Lower leg skin (tissue), 4 donors: ENCODE measurements at places on chromosomes 2 and 18.

- no peak for DNase-seq
Measured at GRCh38 chr2:39834426-39834825, 55.4 kb upstream of the THUMPD2 start.

GRCh38 chr2:39659765-39660611 is 5.7 kb upstream of the TMEM178A start:
- DNase-seq: no peak

DNA sequence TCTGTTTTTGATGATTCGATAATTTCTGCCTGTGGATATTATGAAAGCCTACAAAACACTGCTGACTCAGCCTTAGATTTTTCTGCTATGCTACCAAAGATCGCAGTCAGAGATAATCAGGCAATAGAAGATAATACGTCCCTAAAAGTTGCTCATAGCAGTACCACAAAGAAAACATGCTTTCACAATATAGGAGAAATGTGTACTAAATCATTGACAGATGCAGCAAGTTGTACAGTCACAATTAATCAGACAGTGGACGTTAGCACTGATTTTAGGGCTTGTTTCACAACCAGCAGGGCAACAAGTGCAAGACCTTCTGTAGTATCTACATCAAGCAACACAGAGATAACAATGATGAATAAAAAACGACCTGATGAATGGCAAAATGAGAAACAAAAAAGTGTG is 19.5 kb downstream of the RBM44 start:
- no peak for DNase-seq

GRCh38 chr2:77108915-77109314 is 413.3 kb downstream of the LRRTM4 start:
- no peak for DNase-seq

GRCh38 chr2:132621131-132621875 is 48.7 kb downstream of the LYPD1 start:
- DNase-seq: no peak

- DNase-seq: no peak
Measured at GRCh38 chr2:181752301-181752700, 72.0 kb upstream of the NEUROD1 start.

- DNase-seq: no peak
Measured at GRCh38 chr2:150165988-150166312, 321.5 kb downstream of the RND3 start.

DNA sequence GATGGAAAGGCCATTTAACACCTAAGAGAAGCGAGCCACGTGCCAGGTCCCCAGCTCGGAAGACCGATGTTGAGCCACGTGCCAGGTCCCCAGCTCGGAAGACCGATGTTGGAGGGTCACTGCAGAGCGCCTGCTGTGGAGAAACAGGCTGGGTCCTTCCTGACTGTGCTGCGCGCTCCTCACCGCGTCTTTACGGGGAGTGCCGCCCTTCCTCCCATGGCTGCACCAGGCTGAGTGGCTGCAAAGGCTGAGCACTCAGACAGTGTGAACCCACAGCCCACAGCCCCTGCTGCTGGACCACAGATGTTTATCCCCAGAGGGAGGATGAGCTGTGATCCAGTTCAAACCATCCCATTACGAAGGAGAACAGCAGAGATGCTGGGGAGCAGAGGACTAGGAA is 55.7 kb downstream of the RTP5 start:
- DNase-seq: no peak

DNA sequence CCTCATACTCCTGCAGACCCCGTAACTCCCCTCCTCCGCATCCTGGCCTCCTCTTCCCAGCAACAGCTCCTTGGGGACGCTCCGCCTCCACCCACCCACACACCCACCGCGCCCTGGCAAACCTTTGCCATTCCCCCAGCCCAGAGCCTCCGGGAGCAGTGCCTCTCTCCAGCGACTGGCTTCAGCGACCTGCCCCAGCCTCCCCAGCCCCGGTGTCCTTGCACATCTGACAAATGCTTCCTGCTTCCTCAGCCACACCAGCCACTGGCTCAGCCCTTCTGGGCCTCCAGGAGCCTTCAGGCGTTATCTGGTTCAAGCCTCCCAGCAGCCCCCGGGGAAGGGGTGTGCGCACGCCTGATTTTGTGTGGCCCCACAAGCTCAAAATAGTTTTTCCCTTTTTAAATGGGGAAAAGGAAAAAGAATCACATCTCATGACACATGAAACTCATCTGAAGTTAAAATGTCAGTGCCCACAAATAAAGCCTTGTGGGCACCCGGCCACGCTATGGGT is 14.2 kb downstream of the ESPNL start:
- DNase-seq: no peak

- no peak for DNase-seq
Measured at GRCh38 chr2:200104015-200104414, 148.6 kb downstream of the MAIP1 start.
